ENCODE measurements at places on chromosomes 12 and 14.

DNA sequence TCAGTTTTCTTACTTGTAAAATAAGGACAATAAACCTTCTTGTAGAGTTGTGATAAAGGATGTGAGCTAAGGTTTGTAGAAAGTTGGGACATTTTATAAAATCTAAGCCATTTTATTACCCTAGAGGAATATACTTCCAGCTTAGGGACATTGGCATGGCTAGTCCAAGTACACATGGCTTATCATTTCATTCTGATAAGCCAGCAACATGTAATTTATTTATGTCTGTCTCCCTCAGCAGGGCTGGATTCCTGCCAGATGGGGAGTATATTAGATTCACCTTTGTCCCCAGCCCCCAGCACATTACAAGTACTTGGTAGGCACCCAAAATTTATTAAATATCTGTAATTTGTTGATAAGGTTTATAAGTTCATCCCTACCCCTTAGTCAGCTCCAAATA is 6.3 kb upstream of the ATG14 start:
- no peak for DNase-seq

DNA sequence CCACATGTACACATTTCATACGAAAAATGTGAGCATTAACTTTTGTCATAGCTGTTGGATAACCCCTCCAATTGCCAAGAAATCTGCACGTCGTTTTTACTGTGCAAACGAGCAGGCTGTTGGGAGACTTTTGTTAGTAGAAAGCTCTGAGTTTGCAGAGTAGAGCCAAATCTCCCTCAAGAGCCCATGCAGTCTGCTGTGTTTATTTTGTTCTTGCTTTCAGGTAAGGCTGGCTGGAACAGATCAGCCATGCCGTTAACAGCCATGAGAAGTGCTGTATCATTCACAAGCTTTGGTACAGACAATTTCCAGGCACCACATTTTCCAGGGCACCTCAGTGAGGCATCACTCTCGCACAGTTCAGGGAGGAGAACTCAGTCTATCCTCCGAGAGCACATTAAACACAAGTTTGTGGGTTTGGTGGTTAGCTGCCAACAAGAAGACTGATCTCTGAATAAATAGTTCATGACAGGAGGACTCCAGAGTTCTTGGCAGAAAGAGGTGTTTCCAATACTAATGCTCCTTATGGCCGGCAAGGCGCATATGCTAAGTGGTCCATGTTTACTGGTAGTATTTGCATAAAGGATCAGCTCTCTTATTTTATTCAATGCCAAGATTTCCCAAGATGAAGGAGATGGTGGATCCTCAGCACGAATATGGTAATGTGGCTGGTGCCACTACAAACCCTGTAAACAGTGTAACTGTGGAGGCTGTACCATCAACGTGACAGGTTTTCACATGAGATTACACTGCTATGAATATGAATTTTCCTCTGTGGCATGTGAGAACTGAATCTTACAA is 30.3 kb upstream of the PELI2 start:
- DNase-seq: no peak

- no peak for DNase-seq
These were observed 4.5 kb upstream of the SRSF9 start for GRCh38 chr12:120473807-120474615.

DNA sequence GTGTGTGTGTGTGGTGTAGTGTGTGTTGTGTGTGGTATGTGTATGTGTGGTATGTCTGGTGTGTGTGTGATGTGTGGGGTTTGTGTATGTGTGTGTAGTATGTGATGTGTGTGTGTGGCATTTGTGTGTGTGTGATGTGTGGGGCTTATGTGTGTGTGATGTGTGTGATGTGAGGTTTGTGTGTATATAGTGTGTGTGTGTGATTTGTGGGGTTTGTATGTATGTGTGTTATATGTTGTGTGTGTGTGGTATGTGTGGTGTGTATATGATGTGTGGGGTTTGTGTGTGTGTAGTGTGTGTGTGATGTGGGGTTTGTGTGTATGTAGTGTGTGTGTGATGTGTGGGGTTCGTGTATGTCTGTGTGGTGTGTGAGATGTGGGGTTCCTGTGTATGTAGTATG is 9.4 kb downstream of the GALNT16 start:
- DNase-seq: no peak

- no peak for DNase-seq
These were observed 40.8 kb downstream of the GPR65 start for GRCh38 chr14:88045705-88046104.

DNA sequence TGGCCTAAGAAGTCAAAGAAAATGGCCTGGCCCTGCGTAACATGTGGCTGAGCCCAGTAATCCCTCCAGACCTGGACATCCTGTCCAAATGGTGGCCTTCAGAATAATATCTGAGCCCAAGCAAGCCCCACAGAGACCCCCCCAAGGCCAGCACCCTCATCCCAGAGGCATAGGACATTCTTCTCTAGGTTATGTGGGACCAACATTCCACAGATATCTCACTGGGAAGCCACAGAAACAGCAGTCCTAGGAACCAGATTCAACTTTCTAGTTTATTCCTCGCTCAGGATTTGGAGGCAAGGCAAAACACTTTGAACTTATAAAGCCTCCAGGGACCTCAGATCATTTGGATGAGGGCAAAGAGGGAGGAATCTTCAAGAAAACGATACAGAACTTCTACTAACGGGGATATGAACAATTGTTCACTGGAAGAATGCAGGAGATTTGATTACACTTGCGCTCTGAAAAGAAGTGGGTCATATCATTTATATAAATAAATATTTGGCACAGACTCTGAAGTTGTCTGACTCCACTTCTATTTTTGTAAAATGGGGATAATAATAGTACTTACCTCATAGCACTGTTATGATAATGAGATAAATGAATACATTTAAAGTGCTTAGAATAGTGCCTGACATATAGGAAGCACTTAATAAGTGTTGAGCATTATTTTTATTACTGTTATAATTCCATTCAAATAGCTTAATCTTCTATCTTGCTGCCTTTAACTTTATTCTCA is 171.5 kb downstream of the NUAK1 start:
- DNase-seq: no peak

DNA sequence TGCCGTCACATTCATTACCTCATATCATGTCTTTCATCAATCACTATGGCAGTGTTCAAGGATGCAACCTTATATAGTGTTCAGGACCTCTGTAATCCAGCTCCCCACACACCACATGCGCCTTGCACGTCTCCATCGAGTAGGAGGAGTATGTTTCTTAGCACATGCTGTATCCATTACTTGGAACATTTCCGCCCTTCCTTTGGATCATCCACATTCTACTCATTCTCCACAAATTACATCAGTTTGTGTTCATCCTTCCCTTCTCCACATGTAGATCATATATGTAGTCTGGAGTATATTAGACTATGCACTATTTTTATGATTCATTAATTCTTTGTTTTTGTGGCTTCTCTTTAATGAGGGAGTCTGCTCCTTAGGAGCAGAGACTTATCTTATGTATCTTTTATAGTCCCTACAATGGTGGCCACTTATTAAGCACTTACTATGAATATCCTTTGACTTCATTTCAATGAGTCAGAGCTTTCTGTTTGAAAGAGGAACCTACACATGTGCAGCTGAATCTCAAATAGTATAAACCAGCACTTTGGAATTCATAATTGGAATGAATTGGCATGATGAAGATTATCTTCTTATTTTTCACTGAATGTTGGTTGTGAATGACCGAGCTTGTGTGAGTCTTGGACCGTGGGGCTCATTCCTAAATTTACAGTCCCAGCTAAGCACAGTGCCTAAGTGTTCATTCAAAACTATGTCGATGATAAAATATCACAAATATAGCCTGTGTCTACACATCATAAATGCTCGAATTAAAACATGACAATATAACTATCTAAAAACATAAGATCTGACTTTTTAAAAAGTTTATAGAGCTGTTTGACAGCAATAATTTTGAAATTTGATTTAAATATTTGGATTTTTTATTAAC is 30.2 kb upstream of the NPAS3 start:
- DNase-seq: no peak

GRCh38 chr12:6672143-6672542 is 9.2 kb upstream of the ING4 start:
- no peak for DNase-seq

GRCh38 chr12:125907351-125907750 is 842.1 kb downstream of the AACS start:
- DNase-seq: no peak

DNA sequence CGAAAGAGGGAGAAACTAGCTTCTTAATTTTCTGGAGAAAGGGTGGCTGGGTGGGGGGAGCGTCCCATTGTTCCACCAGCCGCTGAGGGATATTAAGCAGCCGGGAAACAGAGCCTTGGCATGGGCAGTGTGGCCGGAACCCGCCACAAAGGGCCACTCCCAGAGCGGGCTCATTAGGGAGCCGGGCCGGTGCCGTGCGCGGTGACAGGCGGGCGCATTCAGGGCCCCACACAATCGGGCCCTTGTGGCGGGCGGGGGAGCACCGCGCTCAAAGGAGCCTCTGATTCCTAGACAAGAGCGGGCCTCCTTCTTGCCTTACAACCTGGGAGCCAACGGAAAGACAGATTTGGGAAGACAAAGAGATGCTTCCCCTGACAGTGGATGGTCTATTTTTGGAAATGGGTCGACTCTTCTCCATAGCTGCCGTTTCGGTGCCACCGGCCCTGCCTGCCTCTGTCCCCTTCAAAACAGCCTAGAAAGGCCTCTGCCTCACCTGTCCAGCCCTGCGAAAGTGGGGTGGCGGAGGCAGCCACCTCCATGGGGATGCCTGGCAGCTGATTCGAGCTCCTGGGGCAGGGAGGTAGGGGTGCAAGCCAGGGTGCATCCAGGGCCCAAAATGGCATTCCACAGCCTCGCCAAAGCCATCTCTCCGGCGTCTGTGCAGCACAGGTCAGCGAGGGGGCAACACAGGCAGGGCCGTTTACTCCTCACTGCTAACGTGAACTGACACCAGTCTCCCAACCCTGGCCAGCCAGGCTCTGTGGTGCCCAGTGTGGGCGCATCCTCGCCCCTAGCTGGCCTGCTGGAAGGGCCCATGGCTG is 10.9 kb downstream of the CCDC85C start:
- no peak for DNase-seq

- no peak for DNase-seq
These were observed 30.8 kb downstream of the COA8 start for GRCh38 chr14:103593577-103593976.

- DNase-seq: no peak
These were observed 60.5 kb downstream of the NUMB start for GRCh38 chr14:73397810-73398209.

DNA sequence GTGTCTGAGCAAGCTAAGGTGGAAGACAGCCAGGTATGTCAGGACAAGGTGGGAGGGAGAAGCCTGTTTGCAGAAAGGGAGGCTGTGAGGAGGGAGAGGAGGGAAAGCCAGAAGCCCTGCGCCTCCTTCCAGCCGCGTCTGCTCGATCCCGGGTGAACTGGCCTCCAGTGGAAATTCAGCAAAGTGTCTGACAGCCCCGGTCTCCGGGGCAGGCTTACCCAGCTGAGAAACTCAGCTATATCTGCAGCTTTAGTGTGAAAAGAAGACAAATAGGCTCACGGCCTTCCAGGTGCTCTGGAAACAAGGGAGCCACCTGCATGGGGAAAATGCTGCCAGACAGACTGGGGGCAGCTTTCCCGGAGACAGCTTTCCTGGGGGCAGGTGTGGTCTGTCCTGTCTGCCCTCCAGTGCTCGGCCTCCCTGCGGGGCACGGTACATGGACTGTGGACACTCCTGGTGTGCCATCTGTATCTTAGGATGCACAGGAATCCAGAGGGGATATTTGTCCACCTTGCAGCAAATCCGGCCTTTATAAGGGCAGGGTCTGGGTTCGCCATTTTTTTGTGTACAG is 6.3 kb downstream of the RFLNA start:
- no peak for DNase-seq

- DNase-seq: no peak
These were observed 931.9 kb upstream of the TMEM132C start for GRCh38 chr12:127334912-127335644.

- DNase-seq: no peak
These were observed 53.5 kb downstream of the IGF1 start for GRCh38 chr12:102426599-102427542.

DNA sequence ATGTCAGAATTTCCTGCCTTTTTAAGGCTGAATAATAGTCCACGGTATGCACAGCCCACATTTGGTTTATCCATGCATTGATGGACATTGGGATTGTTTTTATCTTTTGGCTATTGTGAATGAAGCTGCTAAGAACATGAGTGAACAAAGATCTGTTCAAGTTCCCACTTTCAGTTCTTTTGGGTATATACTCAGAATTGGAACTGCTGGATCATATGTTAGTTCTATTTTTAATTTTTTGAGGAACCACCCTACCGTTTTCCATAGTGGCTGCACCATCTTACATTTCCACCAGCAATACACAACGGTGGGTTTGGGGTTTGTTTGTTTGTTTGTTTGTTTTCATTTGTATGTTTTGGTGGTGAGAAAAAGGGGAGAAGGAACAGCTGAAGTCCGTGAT is 6.4 kb downstream of the GPR68 start:
- no peak for DNase-seq

- no peak for DNase-seq
These were observed 2.0 kb downstream of the ASPG start for GRCh38 chr14:104087505-104087904.

DNA sequence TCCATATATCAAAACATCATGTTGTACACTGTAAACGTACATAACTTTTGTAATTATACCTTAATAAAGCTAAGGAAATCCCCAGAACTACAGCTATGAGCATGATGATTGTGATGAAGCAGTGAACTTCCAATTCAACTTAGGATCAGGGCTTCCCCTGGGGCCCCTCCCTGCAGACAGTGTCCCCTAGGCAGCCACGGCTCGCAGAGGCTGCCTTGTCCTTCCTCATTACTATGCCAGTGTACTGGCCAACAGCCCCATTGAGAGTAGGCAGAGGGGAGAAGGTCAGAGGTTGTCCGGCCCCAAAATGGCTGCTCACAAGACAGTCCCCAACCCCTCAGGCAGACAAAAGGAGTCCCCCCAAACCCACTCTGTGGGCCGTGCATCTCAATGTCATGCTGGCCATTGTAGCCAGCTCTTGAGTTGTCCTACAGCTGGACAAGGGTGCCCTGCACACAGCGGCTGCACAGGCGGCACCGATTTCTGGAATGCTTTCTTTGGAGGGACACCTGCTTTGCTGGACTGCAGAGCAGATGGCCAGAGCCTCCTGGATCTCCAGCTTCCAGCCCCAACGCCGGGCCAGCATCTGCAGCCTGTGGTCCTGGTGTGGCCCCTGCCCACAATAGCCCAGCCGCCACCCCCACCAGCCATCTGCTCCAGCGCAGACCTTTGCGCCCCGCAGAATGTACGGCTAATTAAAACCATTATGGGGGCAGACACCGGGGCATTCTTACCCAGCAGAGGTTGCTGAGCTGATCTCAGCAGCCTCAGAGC is 46.1 kb downstream of the NIN start:
- no peak for DNase-seq

- no peak for DNase-seq
These were observed 177.2 kb upstream of the NPAS3 start for GRCh38 chr14:32761381-32761968.

- DNase-seq: no peak
These were observed 36.4 kb upstream of the ATXN2 start for GRCh38 chr12:111635524-111635923.

- no peak for DNase-seq
These were observed 12.4 kb downstream of the MED21 start for GRCh38 chr12:27034607-27035293.

- no peak for DNase-seq
These were observed 60.8 kb downstream of the SLC24A4 start for GRCh38 chr14:92383805-92384204.

GRCh38 chr14:86912709-86913108 is 1080.3 kb downstream of the GALC start:
- DNase-seq: no peak
